ENCODE measurements at places on chromosomes 13 and 19. TPM values are rescaled to one million over a fixed set of nuclear protein-coding genes. Genes with fewer than 3 reads are reported as not detected.

GRCh38 chr19:53057904-53058580 is 13.5 kb downstream of the ERVV-2 start:
- no peak for DNase-seq

DNA sequence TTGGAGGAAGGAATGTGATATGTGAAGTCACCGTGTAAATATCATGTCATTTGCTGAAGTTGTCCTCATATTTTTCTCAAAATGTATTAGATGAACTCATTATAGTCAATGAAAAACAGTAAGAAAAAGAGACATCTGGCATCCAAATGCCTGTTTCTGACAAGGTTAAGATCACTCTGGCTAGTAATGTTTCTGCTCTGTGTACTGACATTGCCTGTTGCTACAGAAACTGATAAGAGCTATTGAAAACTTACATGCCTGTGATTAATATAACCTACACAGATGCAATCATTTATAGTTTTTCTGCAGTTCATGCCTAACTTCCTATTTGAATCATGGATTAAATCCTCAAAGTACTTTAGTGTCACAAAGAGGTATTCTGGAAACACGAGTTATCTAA is 249.8 kb downstream of the NBEA start:
- DNase-seq: no peak

- DNase-seq: peak; percentile 37
These were observed 64.3 kb downstream of the CACNA1A start for GRCh38 chr19:13441810-13442512.

Gene GAPDHS
- not detected for total RNA-seq

Measured in fibroblast of lung (primary cell).